IMR-90 (cell line): ENCODE measurements at places on chromosomes 12 and 14. TPM values are rescaled to one million over a fixed set of nuclear protein-coding genes. Genes with fewer than 3 reads are reported as not detected.

GRCh38 chr12:60501124-60501729 lies 905.4 kb downstream of the SLC16A7 start:
- H3K27ac ChIP-seq: no peak overlapping the region
- H3K4me3 ChIP-seq: no peak overlapping the region
- H3K27me3 ChIP-seq: no peaks in the 10 kb centered on the region
- H3K4me1 ChIP-seq: no peaks in the 10 kb centered on the region

- DNase-seq: no peak
- peak overlapping the region; percentile 84 for H3K27ac ChIP-seq
- no peak overlapping the region for H3K4me3 ChIP-seq
These were observed 9.5 kb upstream of the IRF2BPL start for GRCh38 chr14:77037938-77038568.

Gene CCDC177
- total RNA-seq: not detected in 2 replicates

GRCh38 chr14:30651937-30652336 lies 29.8 kb downstream of the SCFD1 start:
- DNase-seq: peak; percentile 10
- peaks cover 2% of the 10 kb centered on the region; the same call in 1 of the 2 replicates for H3K4me1 ChIP-seq
- H3K4me3 ChIP-seq: no peak overlapping the region
- no peak overlapping the region for H3K27ac ChIP-seq
- no peaks in the 10 kb centered on the region for H3K27me3 ChIP-seq

DNA sequence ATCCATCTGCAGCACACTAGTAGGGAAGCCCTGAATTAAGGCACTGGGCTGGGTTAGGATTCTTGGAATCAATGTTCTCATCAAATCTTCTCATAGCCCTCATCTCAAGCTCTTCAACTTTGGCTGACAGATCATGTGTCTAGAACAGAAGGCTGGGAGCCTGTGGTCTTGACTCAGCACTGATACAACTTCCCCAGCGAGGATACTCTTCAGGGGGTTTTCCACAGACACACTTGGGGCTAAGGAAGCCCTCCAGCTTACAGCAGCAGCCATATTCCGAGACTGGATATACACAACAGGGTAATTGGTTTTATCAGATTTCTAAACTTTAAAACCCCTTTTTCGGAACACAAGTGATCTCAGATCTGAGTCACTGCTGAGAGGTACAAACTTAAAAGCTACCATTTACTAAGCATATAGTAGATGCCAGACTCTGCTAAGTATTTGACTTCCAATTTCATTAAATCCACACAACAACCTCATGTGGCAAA lies 3.5 kb downstream of the FMNL3 start:
- no peak overlapping the region for H3K27ac ChIP-seq
- peak; percentile 92 for DNase-seq
- no peaks in the 10 kb centered on the region for H3K36me3 ChIP-seq
- no peak overlapping the region for H3K4me3 ChIP-seq
- peaks cover 32% of the 10 kb centered on the region for H3K4me1 ChIP-seq

DNA sequence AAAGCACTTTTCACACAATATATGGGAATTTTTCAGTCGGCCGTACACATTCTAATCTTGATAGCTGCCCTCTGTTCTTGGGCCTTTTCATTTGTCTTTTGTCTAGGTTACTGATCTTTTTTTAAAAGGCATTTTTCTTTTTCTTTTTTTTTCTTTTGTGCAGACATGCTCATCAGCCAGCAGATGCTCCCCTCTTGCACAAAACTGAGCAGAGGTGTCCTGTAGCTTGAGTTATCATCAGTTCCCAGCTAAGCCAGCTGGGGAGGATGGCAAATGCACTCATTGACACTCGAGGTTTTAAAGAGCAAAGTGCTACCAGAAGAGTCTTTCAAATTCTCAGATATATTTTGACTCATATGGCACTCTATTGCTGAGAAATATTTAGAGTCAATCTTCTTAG lies 913.9 kb upstream of the SEL1L start:
- no peaks in the 10 kb centered on the region for H3K27me3 ChIP-seq
- no peak for DNase-seq
- no peaks in the 10 kb centered on the region for H3K4me1 ChIP-seq
- H3K27ac ChIP-seq: no peak overlapping the region
- no peaks in the 10 kb centered on the region for H3K36me3 ChIP-seq

DNA sequence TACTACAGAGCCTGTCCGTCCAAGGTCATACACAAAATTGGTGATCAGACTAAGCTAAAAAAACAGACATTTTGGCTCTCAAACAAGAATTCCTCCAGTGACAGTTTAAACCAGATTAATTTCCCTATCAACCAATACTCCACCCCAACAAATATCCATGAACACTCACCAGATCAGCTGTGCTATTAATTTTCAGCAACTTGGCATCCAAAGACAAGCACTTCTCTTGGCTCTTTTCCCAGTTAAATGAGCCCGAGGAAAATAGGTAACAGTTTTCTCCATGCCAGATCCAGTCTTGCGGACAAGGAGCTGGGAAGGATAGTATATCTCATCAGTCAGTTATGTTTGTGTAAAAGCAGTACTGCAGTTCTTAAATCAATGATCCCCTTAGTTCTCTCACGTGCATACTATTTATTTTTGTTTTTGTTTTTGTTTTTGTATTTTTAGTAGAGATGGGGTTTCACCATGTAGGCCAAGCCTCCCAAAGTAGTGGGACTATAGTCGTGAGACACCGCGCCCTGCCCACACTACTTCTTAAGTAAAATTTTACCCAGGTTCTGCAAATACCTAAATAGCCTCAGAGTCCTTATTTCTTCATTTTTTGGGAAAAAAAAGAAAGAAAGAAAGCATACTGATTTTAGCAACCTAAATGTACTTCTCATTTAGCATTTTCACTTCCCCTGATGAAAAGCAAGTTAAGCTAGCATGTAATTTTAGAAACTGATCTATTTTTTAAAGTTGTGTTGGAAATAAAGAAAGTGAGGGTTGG lies 11.1 kb downstream of the OLR1 start:
- H3K27ac ChIP-seq: no peak overlapping the region
- H3K4me3 ChIP-seq: no peak overlapping the region
- no peak for DNase-seq
- no peaks in the 10 kb centered on the region for H3K27me3 ChIP-seq

DNA sequence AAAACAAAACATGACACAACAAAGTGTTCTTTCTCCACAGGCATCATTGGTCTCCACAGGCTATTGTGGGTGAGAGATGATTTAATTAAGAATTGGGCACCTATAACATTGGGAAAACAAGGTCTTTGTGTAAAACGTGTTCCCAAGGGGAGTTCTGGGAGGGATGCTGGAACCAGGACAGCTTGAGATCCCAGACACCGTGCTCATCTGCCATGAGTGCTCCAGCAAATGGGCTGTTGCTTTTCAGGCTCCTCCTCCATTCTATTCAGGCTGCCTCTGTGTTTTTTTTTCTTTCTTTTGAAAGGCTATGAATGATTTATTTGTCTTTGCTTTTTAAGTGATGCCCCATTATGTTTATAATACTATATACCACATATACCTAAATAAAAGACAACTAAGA lies 122.4 kb downstream of the DACT1 start:
- H3K4me3 ChIP-seq: no peak overlapping the region
- H3K36me3 ChIP-seq: no peaks in the 10 kb centered on the region
- no peak overlapping the region for H3K27ac ChIP-seq
- DNase-seq: no peak
- peaks cover 1% of the 10 kb centered on the region; the same call in 1 of the 2 replicates for H3K4me1 ChIP-seq
- H3K27me3 ChIP-seq: peaks cover 2% of the 10 kb centered on the region; the same call in 1 of the 2 replicates

DNA sequence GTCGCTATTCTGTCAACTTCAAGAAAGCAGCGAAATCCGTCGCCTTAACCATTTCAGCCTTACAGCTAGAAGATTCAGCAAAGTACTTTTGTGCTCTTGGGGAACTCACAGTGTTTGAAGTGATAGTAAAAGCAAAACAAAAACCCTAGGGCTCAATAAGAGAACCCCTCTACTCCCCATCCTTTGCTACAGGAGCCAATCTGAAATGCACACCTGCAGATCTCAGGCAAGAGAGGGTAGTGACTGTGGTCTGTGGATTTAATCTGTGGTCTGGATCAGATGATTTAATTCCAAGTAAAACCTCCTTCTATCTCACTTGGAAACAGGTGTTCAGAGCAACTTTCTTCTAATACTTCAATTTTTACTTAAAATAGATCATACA lies 422.9 kb upstream of the OR4E1 start:
- H3K4me3 ChIP-seq: no peak overlapping the region
- no peak overlapping the region for H3K27ac ChIP-seq
- H3K4me1 ChIP-seq: no peaks in the 10 kb centered on the region
- H3K36me3 ChIP-seq: no peaks in the 10 kb centered on the region
- DNase-seq: no peak
